Activated CD8-positive, alpha-beta memory T cell treated with anti-CD3 and anti-CD28 coated beads, Interleukin-2, amount 50 U/mL, for 4 hours (primary cell): ENCODE measurements at places on chromosomes 2 and 18.

GRCh38 chr2:157480182-157480961 is 36.5 kb upstream of the CYTIP start:
- no peak for DNase-seq

- DNase-seq: no peak
These were observed 23.3 kb upstream of the DAW1 start for GRCh38 chr2:227848146-227848545.

- DNase-seq: no peak
These were observed 259.1 kb downstream of the PRKCE start for GRCh38 chr2:45910473-45911060.

DNA sequence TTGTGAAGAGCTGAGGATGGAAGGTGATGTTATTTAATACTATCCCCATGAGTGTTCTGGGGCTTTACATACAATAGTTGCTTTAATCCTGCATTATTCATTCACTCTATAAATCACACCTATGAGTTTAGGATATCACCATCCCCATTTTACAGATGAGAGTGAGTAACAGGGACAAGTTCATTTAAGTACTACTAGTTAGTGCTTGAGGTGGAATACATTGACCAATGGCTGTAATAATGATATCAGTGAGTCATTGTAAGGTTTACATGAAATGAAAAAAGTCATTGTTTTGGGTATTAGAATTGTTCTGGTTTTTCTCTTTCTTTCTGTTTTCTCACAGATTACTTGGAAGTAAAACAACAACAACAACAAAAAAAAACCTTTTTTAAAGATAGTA is 42.5 kb downstream of the TANC1 start:
- DNase-seq: no peak

DNA sequence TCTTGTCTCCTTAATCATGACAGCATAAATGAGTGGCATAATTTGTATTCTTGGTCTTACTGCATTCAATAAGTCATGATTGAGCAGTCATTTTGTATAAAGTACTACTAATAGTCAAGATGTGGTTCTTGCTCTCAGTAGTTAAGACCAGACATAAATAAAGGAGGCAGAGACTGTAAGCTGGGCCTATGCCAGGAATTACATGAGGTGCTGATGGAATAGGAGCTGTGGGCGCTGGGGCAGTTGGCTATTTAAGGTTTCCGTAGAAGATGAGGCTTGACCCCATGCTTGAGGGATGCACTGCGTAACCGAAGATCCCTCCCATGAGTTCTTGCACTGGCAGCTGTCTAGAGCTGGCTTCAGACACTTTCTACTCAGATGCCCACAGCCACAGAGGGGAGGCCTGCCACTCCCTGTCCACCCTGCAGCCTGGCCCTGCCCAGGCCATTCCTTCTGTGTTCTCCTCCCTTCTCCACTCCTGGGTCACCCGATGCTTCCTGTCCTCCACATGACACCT is 150.9 kb upstream of the REV1 start:
- DNase-seq: no peak

GRCh38 chr2:124136110-124136509 is 111.0 kb downstream of the CNTNAP5 start:
- DNase-seq: no peak

DNA sequence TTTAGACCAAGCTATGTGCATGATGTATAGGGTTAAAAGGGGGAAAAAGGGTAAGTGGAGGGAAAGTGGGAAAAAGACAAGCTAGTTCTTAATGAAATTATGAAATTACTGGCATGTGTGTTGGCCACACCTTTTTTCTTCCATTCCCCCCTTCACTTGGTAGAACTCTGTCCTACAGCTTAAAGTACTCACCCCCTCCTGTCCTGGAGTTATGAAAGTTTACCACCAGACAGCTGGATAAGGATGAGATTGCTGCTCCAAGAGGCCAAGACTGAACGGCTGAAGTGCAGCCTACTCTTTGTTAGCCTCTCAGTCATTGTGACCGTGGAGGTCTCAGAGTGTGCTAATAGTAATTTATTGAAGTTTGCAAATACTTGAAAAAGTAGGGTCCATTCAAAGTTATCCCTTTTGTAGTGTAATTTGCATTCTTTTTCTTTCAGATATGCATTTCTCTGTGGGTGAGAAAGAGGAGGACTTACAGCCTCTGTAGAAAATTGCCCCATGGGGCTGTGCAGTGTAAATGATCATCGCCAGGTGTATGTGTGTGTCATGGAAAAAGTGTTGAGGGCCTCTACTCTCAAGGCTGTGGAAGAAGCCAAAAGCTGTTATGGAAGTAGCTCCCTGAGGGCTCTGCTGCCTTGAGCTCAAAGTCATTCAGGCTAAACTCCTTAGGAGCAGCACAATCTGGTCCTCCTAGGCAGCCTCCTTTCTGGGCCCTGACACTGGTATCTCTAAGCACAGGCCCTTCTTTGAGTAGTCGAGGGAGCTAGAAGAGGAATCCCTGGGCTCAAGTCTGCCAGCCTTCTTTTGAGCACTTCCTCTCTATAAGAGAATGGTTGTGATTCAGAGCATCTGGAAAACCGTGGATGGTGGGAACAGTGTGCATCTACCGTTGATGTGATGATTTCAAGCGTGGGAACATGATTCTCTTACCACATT is 46.2 kb downstream of the LHCGR start:
- no peak for DNase-seq

DNA sequence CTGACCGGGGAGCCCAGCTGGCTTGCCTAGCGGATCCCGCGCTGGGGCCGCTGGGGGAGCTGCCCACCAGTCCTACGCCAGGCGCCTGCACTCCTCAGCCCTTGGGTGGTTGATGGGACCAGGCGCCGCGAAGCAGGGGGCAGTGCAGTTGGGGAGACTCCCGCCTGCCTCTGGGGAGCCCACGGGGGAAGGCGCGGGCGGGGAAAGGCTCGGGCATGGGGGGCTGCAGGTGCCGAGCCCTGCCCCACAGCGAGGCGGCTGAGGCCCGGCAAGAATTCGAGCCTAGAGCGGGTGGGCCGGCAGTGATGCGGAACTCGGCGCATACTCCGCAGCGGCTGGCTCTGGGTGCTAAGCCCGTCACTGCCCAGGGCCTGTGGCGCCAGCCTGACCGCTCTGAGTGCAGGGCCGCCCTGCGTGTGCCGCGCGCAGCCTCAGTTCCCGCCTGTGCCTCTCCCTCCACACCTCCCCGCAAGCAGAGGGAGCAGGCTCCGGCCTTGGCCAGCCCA is 249.1 kb upstream of the TEKT4 start:
- DNase-seq: no peak

DNA sequence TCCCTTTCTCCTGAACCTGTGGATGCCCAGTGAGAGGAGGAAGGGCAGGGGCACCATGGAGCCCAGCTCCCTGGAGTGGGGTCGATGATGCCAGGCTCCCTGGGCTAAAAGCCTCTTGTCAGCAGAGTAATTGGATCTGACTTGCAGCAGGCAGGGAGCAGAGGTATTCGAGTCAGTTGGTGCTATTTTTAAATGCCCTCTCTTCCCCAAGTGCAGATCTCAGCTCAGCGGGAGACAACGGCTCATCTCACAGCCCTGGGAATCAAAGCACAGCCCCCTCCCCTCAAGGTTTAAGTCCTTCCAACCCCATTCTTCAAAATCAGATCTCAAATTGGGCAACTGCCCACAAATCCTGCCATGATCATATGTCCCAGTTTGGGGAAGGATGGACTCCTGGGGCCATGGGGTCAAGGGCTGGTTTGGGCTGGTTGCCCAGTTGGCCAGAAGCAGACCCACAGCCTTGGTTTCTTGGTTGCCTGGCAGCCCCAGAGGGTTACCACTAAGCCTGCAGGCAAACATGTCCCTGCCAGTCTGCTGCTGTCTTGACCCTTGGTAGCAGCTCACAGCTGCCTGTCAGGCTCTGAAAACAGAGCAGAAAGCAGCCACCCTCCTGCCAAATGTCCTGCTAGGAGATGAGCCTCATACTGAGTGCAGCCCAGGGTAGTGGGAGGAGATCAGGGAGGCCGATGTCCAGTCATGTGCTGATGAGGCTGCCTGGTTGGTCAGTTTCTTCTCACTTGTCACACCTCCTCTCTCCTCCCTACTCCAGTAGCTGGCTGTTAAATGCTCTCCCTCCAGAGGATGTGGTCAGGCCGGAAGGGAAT is 244.9 kb downstream of the LOXHD1 start:
- DNase-seq: no peak

GRCh38 chr2:220273082-220273481 is 645.7 kb downstream of the SLC4A3 start:
- DNase-seq: no peak

DNA sequence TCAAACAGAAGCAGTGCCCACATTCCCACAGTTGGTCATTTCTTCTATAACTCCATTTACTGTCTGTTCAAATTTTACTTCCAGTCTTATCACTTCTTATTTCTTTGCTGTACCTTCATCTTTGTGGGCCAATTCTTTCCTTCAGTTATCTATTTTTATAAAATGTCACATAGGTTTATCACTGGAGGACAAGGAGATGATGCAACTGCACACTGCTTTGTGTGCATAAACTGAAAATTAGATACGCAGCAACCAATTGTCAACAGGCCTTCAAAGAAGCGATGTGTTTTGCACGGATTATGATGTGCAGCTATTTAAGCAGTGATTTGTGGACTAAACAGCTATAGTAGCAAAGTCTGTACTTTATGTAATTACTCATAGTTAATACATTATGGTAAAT is 726.8 kb upstream of the GCFC2 start:
- no peak for DNase-seq

GRCh38 chr2:138060301-138060635 is 96.0 kb downstream of the HNMT start:
- no peak for DNase-seq

GRCh38 chr2:3780477-3781402 is 77.4 kb downstream of the DCDC2C start:
- DNase-seq: no peak

DNA sequence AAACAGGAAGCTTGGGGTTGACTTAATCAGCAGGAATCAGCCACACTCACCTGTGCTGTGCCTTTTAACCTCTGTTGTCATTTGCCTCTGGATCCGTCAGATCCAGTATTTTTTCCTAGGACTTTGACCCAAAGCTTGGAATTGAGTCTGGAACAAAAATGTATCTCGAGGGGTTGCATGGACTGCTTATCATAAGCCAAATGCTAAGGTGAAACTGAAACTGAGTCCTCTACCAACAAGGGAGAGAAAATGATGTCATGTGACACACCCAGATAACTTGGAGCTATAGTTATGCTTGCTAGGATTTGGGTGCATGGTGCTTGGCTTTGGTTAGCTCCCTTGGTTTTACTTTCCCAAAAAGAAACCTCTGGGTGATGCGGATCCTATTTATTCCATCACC is 2158.6 kb upstream of the PIK3C3 start:
- DNase-seq: no peak

- no peak for DNase-seq
These were observed 32.2 kb downstream of the RTP5 start for GRCh38 chr2:241901500-241902351.

DNA sequence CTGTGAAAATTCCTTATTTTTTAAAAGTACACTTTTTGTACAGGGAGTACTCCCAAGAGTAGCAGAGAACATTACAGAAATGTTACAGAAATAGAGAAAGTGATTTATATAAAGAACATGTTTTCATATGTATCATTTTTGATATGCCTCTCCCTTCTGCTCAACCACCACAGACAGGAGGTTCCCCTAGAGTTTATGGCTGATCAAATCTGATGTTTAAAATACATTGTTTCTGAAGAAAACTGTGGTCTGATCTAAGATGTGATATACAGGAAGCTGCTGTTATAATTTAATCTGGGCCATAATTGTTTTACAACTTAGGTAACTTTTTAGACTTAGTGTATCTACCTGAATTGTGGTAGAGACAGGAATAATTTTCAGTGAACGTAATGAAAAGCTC is 37.0 kb downstream of the STAT4 start:
- DNase-seq: no peak

DNA sequence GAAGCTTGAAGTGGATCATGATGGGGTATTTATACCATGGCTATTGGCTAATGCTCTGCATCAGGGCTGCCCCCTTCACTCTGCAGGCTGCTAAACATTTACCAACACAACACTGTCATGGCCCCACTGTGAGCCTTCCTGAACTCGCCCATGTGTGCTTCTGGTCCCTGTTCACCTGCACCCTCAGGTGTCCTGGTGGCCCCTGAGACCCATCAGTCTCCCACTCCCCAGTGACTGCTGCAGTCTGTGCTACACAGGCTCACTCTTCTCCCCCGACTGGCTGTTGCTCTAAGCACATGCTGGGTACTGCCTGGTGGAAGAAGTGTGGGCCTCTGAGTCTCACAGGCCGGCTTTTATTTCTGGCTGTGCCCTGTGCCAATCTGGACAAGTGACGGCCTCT is 183.0 kb upstream of the HS6ST1 start:
- no peak for DNase-seq
